Naive thymus-derived CD8-positive, alpha-beta T cell (primary cell): ENCODE measurements at places on chromosomes 12 and 14. TPM values are rescaled to one million over a fixed set of nuclear protein-coding genes. Genes with fewer than 3 reads are reported as not detected.
A peak's percentile ranks its signal among the peaks of the same experiment; 100 is the strongest.

RASSF9 gene
- total RNA-seq, result not detected

DNA sequence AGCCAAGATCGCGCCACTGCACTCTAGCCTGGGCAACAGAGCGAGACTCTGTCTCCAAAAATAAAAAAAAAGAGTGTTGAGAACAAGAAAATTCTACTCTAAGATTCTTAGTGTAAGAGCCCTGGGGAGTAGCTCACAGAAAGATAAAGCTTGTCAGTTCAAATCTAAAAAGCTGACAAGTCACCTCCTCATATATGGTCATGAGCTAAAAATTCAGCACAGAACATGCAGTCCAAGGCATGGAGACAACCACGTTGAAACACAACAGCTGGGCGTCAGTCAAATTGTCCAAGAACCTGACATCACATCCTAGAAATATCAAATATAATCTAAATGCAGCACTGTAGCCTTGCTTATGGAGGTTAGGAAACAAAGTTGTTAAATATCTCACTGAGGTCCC lies 47.8 kb downstream of the CLIP1 start:
- H3K36me3 ChIP-seq, result no peaks in the 10 kb centered on the region
- H3K27me3 ChIP-seq, result no peaks in the 10 kb centered on the region
- no peak overlapping the region for H3K4me3 ChIP-seq
- no peak overlapping the region for H3K27ac ChIP-seq
- H3K4me1 ChIP-seq, result peaks cover 13% of the 10 kb centered on the region
- no peak for DNase-seq

CCDC175 gene
- not detected for total RNA-seq

DNA sequence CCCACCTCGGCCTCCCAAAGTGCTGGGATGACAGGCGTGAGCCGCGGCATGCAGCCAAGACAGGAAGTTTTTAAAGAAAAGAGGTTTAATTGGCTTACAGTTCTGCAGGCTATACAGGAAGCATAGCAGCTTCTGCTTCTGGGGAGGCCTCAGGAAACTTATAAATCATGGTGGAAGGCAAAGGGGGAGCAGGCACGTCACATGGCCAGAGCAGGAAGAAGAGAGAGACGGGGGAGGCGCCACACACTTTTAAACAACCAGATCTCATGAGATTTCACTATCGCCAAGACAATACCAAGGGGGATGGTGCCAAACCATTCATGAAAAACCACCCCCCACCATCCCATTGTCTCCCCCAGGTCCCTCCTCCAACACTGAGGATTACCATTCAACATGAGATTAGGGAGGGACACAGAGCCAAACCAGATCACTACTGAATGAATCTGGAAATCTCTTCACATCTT lies 14.1 kb downstream of the CCDC63 start:
- no peak overlapping the region for H3K27ac ChIP-seq
- peaks cover 6% of the 10 kb centered on the region for H3K4me1 ChIP-seq
- H3K4me3 ChIP-seq, result no peak overlapping the region
- H3K27me3 ChIP-seq, result no peaks in the 10 kb centered on the region
- DNase-seq, result no peak
- no peaks in the 10 kb centered on the region for H3K36me3 ChIP-seq

REM2 gene
- total RNA-seq, result 4.8 TPM

KRT78 gene
- total RNA-seq, result not detected

DNA sequence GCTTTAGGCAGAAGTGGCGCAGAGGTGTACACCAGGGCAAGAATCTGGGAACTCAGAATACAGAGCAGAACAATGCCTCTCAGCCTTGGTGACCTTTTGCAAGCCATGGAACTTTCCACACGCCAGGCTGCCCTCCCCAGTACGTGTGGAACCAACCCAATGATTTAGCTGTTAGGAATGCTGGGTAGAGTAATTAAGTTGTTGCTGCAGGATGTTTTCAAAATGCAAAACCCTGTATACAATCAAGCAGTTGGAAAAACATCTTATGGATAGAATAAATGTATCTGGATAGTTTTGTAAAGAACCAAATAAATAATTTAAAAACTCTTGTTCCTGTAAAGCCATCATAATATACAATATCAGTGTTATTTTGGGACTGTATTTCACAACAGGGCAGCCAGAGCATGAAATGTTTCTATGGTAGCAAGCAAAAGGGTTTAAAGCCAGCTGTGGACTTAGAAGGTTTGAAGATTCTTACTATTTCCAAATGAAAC lies 19.4 kb downstream of the PPP1R36 start:
- H3K36me3 ChIP-seq, result no peaks in the 10 kb centered on the region
- no peak overlapping the region for H3K27ac ChIP-seq
- H3K4me3 ChIP-seq, result no peak overlapping the region
- no peaks in the 10 kb centered on the region for H3K4me1 ChIP-seq
- no peaks in the 10 kb centered on the region for H3K27me3 ChIP-seq

KCNH3 gene
- 8.5 TPM for total RNA-seq

GRCh38 chr12:120936197-120936596 lies 32.0 kb upstream of the SPPL3 start:
- DNase-seq, result no peak
- no peaks in the 10 kb centered on the region for H3K36me3 ChIP-seq
- no peaks in the 10 kb centered on the region for H3K4me1 ChIP-seq
- no peak overlapping the region for H3K4me3 ChIP-seq
- H3K27ac ChIP-seq, result no peak overlapping the region
- no peaks in the 10 kb centered on the region for H3K27me3 ChIP-seq

DNA sequence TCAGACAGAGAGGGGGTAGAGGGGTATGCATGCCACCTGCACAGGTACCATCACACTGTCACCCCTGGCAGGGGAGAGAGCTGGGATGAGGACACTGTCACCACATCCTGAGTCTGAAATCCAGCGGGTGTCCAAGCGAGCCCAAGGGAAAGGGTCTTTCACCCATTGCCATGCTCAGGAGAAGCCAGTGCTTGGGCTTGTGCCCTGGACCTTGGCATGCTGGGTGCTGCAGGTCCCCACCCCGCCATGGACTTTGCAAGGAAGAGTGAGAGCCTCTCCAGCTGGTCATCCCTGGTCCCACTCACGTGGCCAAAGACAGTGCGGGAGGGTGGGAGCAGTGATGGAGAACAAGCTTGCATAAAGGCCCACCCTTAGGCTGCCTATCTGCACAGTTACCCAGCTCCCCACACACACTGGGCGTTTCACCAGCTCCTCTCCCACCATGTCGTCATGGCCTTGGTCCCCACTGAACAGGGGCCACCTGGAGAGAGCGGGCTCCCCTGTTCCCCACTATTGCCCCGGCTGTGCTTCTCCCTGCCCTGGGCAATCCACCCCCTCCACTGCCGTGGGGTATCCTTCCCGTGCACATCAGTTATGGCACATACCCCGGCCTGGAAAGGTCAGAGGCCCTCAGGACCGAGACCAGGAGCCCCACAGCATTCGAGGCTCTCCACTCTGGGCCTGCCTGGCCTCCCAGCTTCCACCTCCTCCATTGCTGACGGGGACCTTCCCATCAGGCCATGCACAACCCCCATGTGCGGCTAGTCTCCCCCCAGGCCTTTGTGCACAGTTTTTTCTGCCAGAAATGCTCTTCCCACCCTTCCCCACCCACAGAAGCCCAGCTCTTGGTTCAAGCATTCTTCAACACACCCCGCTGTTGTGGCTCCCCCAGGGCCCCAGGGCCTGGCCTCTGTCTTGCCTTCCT lies 58.6 kb upstream of the BCL11B start:
- no peak overlapping the region for H3K27ac ChIP-seq
- H3K27me3 ChIP-seq, result peaks cover 10% of the 10 kb centered on the region
- no peak for DNase-seq
- H3K4me3 ChIP-seq, result no peak overlapping the region

DNA sequence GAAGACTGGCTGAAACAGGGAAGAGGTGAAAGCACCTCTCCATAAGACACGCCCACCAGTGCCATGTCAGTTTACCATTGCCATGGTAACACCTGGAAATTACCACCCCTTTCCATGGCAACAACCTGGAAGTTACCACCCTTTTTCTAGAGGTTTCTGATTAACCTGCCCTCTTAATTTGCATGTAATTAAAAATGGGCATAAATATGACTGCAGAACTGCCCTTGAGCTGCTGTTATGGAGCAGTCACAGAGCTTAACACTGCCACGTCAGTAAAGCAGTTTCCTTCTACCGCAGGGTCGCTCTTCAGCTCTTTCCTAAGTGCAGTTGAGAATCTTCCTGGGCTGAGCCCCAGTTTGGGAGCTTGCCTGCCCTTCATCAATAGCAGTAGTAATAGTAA lies 55.2 kb downstream of the RASSF3 start:
- no peaks in the 10 kb centered on the region for H3K36me3 ChIP-seq
- H3K27ac ChIP-seq, result peak overlapping the region; percentile 96
- H3K4me3 ChIP-seq, result peak overlapping the region; percentile 83
- DNase-seq, result peak; percentile 67
- no peaks in the 10 kb centered on the region for H3K27me3 ChIP-seq

GRCh38 chr12:18719922-18720510 lies 17.8 kb downstream of the PLCZ1 start:
- no peaks in the 10 kb centered on the region for H3K36me3 ChIP-seq
- no peaks in the 10 kb centered on the region for H3K4me1 ChIP-seq
- no peaks in the 10 kb centered on the region for H3K27me3 ChIP-seq

DNA sequence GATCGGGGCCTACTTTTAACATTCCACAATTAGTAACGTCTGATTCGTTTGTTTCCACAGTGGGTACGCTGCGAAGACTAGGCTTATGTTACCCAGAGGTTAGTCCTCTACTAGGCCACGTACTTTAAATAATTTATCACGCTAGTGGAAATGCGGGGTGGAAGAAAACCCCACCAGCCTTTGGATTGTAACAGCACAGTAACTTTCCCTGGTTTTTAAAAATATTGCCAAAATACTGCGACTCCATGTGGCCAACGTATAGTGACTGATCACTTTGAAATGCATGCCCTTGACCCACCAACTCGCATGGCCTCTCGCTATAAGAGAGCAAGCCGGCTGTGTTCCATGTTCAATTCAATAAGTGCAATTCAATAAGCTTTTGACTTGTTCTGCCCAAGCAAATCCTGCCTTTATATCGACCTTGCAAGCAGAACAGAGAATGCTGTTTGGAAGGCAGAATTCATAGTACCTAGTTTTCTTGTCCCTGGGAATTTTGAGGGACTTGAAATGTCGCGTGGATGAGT lies 882 bp upstream of the GTF2A1 start:
- peak overlapping the region; percentile 100 for H3K27ac ChIP-seq
- H3K36me3 ChIP-seq, result peaks cover 6% of the 10 kb centered on the region
- DNase-seq, result no peak
- H3K4me3 ChIP-seq, result peak overlapping the region; percentile 94

CD69 gene
- 30.7 TPM for total RNA-seq

DNA sequence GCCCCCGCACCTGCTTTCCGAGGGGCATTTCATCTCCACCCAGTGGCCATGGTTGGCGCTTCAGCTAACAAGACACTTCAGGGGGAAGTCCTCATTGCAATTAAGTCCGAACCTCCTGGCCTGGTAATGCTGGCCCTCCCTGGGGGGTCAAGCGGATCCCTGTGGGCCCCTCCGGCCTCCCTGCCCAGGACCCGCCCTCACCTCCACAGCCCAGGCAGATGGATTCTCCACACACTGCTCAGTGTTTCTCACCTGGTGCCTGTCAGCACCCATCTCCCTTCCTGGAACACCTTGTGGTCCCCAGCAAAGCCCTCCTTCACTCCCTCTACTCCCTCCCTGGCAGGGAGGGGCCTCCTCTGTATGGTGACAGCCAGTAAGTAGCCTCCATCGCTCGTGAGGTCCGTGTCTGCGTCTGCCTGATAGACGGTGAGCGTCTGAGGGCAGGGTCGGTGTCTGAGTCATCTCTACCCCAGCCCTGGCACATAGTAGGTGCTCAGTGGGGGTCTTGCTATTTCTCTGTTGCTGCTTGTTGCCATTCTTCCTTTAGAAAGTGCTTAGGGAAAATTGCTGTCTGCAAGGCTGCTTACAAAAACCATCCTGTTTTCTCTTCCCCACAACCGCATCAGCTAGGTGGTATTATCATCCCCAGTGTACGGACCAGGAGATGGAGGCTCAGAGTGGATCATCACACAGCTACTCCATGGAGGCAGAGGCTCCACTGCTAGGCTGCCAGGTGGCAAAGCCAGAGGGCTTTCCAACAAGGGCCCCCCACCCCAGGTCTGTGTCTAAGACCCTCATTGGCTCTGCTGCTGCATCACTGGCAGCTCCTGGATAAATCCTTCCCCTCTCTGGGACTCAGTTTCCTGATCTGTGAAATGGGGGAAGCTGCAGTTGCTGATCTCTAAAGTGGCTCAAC lies 39.7 kb upstream of the EML1 start:
- no peak for DNase-seq
- H3K36me3 ChIP-seq, result no peaks in the 10 kb centered on the region
- peaks cover 20% of the 10 kb centered on the region for H3K4me1 ChIP-seq
- peak overlapping the region; percentile 52 for H3K4me3 ChIP-seq
- peaks cover 30% of the 10 kb centered on the region for H3K27me3 ChIP-seq
- H3K27ac ChIP-seq, result no peak overlapping the region

GRCh38 chr14:88008039-88008742 lies 3.3 kb downstream of the GPR65 start:
- H3K4me1 ChIP-seq, result peaks cover 41% of the 10 kb centered on the region
- no peak for DNase-seq
- H3K36me3 ChIP-seq, result peaks cover 33% of the 10 kb centered on the region
- H3K4me3 ChIP-seq, result peak overlapping the region; percentile 78
- no peaks in the 10 kb centered on the region for H3K27me3 ChIP-seq
- peak overlapping the region; percentile 86 for H3K27ac ChIP-seq

GARIN6 gene
- not detected for total RNA-seq

BIN2 gene
- total RNA-seq, result 257 TPM

DNA sequence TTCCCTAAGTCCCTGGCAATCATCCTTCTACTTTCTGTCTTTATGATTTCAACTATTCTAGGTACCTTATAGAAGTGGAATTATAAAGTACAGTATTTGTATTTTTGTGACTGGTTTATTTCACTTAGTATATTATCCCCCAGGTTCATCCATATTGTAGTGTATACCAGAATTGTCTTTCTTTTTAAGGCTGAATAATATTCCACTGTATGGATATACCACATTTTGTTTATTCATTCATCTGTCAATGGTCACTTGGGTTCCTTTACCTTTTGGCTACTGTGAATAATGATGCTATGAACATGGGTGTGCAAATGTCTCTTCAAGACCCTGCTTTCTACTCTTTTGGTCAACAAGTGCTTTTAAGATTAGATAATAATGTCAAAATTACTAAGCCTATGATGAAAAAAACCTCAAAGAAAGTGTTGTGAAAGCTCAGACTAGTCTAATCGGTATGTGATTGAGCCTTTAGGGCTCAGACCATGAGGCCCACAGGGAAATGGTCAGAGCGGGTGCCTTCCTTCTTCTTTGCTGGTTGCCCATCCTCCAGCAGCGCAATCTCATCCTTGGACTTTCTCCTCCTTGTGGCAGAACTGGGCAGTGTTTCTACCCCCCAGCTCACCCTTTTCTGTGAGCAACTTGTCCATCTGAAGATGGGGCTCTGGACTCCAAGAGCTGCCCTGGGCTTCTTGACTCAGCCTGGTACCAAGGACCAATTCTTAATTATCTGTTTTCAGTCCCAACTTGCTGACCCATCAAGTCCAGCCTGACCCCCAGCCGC lies 105.4 kb downstream of the TTC8 start:
- DNase-seq, result no peak
- H3K36me3 ChIP-seq, result peaks cover 18% of the 10 kb centered on the region
- H3K4me1 ChIP-seq, result no peaks in the 10 kb centered on the region
- H3K4me3 ChIP-seq, result no peak overlapping the region

PTPRQ gene
- not detected for total RNA-seq

- H3K4me1 ChIP-seq, result no peaks in the 10 kb centered on the region
- H3K27ac ChIP-seq, result no peak overlapping the region
- H3K4me3 ChIP-seq, result no peak overlapping the region
- H3K36me3 ChIP-seq, result no peaks in the 10 kb centered on the region
- DNase-seq, result no peak
These were observed 516.5 kb upstream of the MGAT4C start for GRCh38 chr12:86772696-86773095.
